ENCODE measurements at places on chromosomes 2 and 18.
A peak's percentile ranks its signal among the peaks of the same experiment; 100 is the strongest.

GRCh38 chr2:85810371-85811179 lies 56.8 kb downstream of the ATOH8 start:
- no peak for DNase-seq

- no peak for DNase-seq
These were observed 80.3 kb upstream of the GATA6 start for GRCh38 chr18:22088996-22089640.

- no peak for DNase-seq
These were observed 264.9 kb downstream of the MREG start for GRCh38 chr2:215748446-215748845.

- peak; percentile 64 for DNase-seq
These were observed at the start of the genes KATNAL2 and PIAS2 for GRCh38 chr18:46917108-46917802. Gene KATNAL2, plus strand, starts transcription at chr18:46917602. Its CDS starts 29,271 bp downstream, at chr18:46946873. Gene PIAS2, minus strand, starts transcription at chr18:46917507. Its CDS starts 162 bp downstream, at chr18:46917345.

- DNase-seq = no peak
These were observed 90.8 kb downstream of the ARL4C start for GRCh38 chr2:234406085-234406484.

DNA sequence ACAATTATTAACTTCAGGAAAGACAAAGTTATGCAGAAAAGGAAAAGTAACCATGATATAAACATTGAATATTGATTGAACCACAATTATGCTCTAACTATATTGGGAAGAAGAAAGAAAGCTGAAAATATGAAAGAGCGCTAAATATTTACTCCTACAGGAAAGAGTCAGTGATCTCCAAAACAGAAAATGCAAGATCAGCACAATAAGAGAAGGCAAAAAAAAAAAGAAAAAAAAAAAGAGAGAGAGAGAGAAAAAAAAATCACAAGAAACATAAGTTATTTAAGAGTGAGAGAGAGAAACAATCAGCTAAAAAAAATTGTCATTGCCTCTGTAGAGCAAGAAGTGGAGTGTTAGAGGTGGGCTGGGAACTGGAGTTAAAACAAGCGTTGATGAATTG lies 28.9 kb upstream of the ELAC1 start:
- DNase-seq = no peak

DNA sequence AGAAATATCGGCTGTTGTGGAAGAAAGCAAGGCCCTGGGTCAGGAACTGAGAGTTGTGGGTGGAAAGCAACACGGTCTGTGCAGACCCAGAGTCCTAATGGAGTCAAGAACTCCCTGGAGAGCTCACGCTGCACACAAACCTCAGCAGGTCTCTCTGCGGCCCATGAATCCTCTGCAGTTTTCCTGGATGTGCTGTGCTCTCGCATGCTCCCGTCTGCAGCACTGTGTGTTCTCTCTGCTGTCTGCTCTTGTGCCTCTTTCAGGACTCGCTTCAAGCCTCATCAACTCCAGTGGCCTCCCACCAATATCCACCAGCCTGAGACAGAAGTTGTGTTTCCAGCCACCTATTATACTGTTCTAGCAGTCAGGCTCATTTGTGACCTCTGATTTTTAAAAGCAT lies 24.3 kb downstream of the RNU4ATAC start:
- DNase-seq = no peak

GRCh38 chr2:174614261-174614660 lies 16.7 kb upstream of the WIPF1 start:
- DNase-seq = no peak

- DNase-seq = no peak
These were observed 131.8 kb downstream of the CSRNP3 start for GRCh38 chr2:165601065-165601830.

DNA sequence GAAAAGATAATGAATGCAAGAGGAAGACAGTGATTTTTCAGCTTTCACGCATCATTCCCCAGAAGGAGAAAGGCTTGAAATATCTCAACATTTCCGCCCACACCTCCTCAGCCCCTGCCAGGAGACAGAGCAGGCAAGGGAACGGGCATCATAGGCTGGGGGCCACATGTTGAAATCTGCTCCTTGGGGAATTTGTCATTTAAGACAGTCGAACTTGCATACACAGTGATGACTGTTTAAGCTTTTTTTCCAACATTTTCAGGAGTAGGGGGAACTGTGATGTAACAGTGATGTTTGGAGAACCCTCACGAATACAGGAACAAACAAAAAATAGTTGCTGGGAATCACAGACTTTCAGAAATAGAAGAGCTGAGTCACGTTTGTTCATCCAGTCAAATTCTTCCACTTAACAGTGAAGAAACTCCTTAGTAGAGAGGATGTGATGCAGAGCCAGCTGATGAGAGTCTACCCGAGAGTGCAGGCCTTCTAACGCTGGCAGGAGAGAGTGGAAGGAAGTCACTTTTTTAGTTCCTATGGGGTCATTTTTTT lies 266.8 kb downstream of the ALPK2 start:
- no peak for DNase-seq

DNA sequence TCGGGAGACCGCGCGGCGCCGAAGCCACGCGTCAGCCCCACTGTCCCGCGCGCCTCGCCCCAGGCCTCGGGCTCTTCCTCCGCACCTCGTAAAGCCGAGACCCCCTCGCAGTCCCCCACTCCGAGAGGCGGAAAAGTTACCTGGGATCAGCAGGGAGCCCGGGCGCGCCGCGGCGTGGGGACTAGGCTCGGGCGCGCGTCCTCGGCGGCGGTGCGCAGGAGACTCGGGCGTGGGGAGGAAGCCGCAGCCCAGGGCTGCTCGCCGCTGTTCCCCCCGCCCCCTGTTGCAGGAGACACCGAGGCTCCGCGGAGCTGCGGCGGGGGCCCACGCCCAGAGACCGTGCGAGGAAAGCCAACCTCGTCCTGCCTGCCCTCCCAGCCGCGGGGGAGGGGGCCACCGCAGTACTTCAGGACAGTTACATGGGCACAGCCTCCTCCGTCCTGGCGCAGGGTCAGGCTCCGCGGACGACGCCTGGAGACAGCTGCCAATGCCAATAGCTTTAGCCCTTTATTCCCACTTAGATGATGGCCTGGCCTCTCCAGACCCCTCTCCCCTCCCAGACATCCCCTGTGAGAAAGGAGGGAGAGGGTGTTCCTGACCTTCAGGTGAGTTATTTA lies at the start of gene EPB41L3:
EPB41L3 (minus strand) TSS at position 225 of the 617 bp plus-strand sequence. CDS start 54,814 bp downstream, outside the sequence.
- DNase-seq = no peak

GRCh38 chr2:112156152-112156986 lies 18.2 kb downstream of the FBLN7 start:
- DNase-seq = no peak

- no peak for DNase-seq
These were observed 5.5 kb downstream of the GCKR start for GRCh38 chr2:27502142-27502541.

GRCh38 chr18:41121116-41121826 lies 833.8 kb upstream of the PIK3C3 start:
- no peak for DNase-seq

- DNase-seq = no peak
These were observed 141.1 kb downstream of the IRS1 start for GRCh38 chr2:226658555-226658954.

GRCh38 chr2:139217641-139218040 lies 437.5 kb upstream of the NXPH2 start:
- no peak for DNase-seq

GRCh38 chr2:159042115-159042850 lies 73.8 kb downstream of the TANC1 start:
- DNase-seq = no peak

- DNase-seq = no peak
These were observed 127.5 kb upstream of the TTC39C start for GRCh38 chr18:23887035-23887434.

DNA sequence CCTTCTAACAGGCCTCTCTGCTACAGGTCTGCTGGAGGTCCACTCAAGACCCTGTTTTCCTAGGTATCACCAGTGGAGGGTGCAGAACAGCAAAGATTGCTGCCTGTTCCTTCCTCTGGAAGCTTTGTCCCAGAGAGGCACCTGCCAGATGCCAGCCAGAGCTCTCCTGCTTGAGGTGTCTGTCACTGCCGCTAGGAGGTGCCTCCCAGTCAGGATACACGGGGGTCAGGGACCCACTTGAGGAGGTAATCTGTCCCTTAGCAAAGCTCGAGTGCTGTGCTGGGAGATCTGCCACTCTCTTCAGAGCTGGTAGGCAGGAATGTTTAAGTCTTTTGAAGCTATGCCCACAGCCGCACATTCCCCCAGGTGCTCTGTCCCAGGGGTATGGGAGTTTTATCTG lies 140.6 kb downstream of the BAZ2B start:
- no peak for DNase-seq

- DNase-seq = no peak
These were observed 103.9 kb upstream of the MCFD2 start for GRCh38 chr2:47019532-47019931.

- DNase-seq = no peak
These were observed 174.5 kb downstream of the PID1 start for GRCh38 chr2:229096409-229097066.

DNA sequence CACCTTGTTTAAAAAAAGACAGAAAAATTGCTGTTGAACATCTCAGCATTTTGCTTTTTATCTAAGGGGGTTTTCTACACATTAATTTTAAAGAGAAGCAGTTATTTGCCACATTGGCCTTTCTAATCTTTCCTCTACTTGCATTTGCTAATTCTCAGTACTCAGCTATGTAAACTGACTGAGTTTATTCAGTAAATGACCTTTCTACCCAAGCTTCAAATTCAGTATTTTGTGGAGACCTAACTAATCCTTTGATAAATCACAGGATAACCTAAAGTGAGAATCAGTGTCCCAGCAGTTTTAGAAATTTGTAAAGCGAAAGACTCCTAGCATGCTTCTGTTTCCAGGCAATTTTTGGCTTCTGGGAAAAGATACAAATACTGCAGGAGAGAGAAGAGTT lies 288.4 kb downstream of the ASXL3 start:
- no peak for DNase-seq

- no peak for DNase-seq
These were observed 122.0 kb upstream of the NDUFV2 start for GRCh38 chr18:8980496-8980895.

DNA sequence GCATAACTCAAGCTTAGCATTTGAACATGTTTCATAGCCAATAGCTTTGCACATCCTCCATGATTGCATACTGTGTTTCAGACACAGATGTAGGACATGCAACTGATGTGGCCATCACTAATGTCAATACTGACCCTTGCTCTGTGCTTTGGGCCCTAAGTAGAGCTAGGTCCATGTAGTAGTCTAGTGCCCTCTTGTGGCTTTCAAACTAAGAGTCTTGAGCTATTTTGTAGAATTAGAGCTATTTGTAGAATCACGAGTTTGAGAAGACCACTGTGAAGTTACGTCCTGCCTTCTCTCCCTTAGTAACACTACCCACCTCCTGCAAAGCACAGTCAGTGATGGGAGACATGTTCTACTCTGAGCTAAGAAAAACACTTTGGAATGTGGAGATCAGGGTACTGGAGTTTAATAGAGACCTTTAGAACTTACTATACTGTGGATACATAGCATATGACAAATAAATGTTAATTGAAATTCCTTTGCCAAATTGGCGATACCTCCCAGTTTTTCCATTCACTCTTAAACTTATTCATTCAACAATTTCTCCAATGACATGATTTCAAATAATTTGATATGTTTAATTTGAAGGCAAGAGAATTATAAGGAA lies 306.5 kb upstream of the TNP1 start:
- no peak for DNase-seq

DNA sequence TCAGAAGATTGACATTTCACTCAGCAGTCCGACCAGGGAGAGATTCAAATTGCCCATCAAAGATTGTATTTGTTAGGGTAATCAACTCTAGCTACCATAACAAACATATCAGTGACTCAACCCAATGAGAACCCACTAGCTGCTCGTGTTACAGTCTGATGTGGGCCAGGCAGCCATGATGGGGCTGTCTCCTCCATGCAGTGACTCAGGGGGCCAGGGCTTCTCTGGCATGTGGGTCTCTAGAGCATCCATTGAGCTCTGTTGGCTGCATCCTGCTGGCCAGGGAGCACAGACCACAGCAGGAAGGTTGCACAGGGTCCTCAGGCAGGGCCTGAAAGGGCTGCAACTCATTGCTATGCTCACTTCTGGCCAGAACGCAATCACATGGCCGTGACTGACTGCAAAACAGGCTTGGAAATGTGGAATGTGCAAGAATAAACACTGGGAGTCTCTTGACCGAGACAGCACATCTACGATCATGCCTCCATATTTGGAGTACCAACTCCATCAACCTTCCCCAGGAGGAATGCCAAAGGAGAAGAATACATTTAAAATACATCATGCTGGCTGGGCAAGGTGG lies 216.8 kb downstream of the EIPR1 start:
- no peak for DNase-seq

GRCh38 chr18:80175451-80176204 lies 66.6 kb downstream of the ADNP2 start:
- no peak for DNase-seq

GRCh38 chr18:75170022-75170789 lies 38.7 kb downstream of the PTGR3 start:
- DNase-seq = no peak

DNA sequence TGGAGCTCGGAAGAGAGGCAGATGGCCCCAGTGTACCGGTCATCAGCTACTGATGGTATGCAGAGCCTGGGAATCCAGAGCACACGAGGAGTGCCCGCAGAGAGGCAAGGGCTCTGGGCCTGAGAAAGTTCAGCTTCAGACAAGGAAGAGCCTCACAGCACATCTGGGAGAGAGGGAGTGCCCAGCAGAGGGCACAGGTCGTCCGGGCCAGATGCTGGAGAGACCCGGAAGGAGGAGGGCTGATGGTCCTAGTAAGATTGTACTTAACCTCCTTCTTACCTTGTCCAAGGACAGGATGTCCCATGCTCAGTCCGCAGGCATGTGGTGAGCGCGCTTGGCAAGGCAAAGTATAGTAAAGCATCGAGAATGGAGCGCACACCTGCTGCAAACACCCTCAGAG lies 24.4 kb upstream of the CHMP1B start:
- DNase-seq = no peak

GRCh38 chr2:128467321-128467969 lies 148.8 kb upstream of the HS6ST1 start:
- DNase-seq = no peak

DNA sequence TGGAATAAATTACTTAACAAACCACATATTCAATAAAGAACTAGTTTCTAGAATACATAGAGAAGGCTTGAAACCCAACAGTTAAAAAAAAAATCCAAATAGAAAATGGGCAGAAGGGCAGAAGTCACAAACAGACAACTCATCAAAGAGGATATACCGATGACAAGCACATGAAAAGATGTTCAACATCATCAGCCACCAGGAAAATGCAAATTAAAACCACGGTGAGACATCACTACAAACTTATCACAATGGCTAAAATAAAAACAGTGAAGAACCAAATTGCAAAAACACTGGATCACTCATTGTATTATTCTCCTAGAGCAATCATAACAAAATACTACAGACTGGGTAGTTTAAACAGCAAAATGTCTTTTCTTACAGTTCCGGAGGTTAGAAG lies 14.5 kb downstream of the SESTD1 start:
- DNase-seq = no peak

DNA sequence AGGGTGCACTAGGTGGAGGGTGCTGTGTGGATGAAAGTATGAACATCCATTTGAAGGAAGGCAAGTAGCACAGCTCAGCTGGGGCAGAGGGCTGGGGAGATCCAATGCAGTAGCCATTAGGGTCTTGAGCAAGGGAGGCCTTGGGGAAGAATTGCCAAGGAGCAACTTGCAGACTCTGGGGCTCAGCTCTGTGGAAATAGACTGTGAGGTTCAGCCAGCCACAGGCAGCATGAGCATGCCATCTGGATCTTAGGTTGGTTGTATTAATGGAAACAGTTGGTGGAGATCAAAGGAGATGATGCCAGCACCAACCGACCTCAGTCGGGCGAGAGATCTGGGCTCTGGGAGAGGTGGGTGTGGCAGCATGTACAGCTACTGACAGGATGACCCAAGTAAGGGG lies 5.6 kb downstream of the ZAP70 start:
- no peak for DNase-seq

- no peak for DNase-seq
These were observed 35.9 kb upstream of the MCFD2 start for GRCh38 chr2:46951290-46952064.

- DNase-seq = no peak
These were observed 1.3 kb upstream of the LRP2 start for GRCh38 chr2:169363560-169364150.

All from activated CD4-positive, alpha-beta T cell treated with anti-CD3 and anti-CD28 coated beads for 24 hours (primary cell).